ENCODE measurements at places on chromosomes 16 and 17.

- no peak for DNase-seq
Measured at GRCh38 chr16:84471316-84471715, 33.1 kb downstream of the MEAK7 start.

DNA sequence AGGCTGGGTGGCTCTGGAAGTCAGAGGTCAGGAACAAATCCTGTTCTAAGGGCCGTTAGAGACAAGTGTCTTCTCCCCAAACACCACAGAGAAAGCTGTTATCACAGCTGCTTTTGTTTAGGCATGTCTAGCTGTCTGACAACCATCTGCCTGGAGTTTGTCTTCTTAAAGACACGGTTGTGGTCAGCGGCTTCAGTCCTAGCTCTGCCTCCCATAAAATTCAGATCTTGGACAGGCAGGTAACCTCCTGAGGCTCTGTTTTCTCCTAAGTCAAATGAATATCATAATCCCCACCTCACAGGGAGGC is 2.3 kb upstream of the ITGA3 start:
- DNase-seq = no peak

DNA sequence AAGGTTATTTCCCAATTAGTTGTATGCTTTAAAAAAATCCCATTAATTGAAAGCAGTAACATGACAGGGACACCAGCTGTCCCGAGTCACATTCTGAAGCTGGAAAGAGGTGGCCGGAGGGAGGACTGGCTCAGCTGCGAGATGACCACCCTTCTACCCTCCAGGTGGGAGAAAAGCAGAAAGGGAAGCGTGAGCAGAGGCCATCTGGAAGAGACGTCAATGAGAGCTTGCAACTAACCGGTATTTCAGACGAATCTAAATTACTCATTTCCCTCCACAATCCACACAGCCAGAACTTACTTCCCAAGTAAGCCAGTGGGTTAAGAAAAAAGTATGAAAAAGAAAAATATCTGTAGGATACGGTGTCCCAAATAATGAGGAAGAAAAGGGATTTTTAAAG is 28.5 kb upstream of the SLC38A8 start:
- no peak for DNase-seq

GRCh38 chr16:50326835-50327465 is 41.8 kb downstream of the BRD7 start:
- DNase-seq = peak; percentile 35

- DNase-seq = no peak
Measured at GRCh38 chr17:68196394-68197090, 51.3 kb upstream of the AMZ2 start.

GRCh38 chr16:85089525-85089924 is 22.7 kb downstream of the CIBAR2 start:
- DNase-seq = no peak

GRCh38 chr17:41527063-41528023 is 765 bp downstream of the KRT19 start:
- DNase-seq = no peak

GRCh38 chr16:88444826-88445582 is 8.1 kb upstream of the ZFPM1 start:
- no peak for DNase-seq
